ENCODE measurements at places on chromosomes 5 and 9.

- no peak for DNase-seq
Measured at GRCh38 chr5:112485934-112486355, 66.9 kb upstream of the EPB41L4A start.

- no peak for DNase-seq
Measured at GRCh38 chr9:5631026-5631425, 2.1 kb downstream of the RIC1 start.

- no peak for DNase-seq
Measured at GRCh38 chr5:127412698-127413097, 104.7 kb upstream of the PRRC1 start.

- DNase-seq: no peak
Measured at GRCh38 chr9:28981129-28981528, 1407.8 kb upstream of the C9orf72 start.

- no peak for DNase-seq
Measured at GRCh38 chr5:59923465-59923864, 29.9 kb upstream of the PDE4D start.

Measured in HuH-7.5 (cell line).